GM12892 (cell line): ENCODE measurements at places on chromosomes 6 and 20.

GRCh38 chr6:80967609-80968008, 784.9 kb downstream of the TENT5A start:
- DNase-seq: no peak

DNA sequence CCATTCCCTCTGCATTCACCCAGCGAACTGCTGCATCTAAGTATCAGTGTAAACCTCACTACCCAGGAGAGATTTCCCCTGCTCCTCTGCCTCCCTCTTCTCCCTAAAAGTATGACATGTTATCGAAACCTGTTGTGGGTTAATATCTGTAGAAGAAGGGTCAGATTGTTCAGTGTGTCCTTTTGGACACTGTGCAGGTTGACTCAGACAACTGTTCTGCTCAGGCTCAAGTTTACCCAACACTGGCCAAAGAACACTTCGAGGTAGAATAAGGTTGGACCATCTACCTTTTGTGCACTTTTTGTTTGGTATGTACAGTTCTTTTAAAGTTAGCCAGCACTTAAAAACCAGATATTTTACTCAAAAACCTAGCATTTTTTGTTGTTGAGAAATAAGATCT, 4.6 kb downstream of the NT5DC1 start:
- DNase-seq: no peak

DNA sequence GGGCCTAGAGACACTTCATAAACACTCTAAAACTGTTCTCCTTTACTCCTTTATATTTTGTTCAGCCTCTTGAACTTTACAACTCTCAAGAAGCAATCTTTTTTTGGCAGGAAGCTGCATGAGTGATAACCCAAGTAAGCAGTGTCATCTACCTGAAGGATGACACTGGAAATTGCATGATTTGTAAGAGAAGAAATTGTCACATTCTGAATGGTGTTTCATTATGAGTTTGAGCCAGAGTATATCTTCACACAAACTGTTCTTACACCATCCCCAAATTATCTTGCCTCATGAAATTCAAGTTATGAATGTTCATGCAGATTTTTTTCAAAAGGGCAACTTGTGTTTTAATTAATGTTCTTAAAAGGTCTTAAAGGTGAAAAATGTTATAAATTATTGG, 799.3 kb downstream of the TBC1D32 start:
- DNase-seq: no peak

DNA sequence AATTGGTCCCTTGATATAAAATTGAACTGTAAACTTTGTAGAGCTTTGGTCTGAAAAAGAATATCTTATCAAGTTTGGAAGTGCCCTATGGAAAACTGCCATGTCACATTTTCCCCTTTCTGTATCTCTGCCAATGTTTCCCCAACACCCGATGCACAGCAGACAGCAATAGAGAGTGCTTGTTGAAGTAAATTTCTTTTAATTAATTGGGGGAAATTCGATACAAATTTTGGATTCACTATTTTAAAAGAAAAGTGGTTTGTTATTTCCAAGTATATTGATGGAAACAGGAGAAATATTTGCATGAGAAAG, 208.1 kb downstream of the OGFRL1 start:
- no peak for DNase-seq

DNA sequence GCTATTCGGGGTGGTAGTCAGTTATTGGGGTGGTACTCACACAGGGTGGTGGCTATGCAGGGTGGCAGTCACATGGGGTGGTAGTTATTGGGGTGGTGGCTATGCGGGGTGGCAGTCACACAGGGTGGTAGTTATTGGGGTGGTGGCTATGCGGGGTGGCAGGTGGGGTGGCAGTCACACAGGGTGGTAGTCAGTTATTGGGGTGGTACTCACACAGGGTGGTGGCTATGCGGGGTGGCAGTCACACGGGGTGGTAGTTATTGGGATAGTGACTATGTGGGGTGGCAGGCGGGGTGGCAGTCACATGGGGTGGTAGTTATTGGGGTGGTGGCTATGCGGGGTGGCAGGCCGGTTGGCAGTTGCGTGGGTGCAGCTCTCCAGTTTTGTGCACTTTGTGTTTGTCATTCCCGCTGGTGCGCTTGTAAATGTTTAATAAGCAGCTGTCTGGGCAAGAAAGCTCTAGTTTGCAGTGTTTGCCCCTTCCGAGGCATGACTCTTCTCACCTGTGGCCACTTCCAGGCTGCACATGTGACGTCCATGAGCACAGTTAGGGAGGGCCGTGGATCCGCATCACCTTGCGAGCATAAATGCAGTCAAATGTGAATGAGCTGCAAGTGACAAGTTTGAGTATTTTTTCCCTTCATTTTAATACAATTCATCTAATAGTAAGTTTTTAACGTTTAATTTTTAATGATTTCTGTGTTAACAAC, 219.0 kb upstream of the CST7 start:
- no peak for DNase-seq

DNA sequence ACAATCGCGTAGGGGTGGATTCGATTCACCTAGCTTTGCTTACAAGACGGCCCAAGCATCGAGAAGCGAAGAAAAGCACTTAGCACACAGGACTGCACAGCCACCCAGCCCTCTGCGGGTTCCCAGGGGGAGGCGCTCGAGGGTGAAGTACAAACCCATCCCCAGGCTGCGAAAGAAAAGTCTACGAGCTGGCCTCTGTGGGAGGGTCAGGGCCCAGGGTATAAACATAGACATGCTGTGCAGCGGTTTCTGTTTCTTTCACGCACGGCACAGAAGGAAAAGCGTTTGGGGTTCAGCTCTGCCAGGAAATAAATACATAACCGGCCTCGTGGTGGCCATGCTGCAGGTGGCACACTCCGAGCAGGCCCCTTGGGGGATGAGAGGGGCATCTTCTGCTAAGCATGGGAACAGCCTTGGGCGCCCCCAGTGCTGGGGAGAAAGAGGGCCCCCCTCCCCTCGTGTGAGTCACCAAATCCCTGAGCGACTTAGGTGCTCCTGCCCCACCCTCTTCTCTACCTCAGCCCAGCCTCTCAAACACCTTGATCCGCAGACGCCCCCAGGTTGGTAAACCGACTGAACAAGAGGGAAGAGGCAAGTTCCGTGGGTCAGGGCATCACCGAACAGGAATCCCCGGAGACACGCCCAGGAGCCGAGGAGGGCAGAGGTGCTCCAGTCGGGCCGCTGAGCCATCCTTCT, 91.6 kb upstream of the RIPOR2 start:
- DNase-seq: peak; percentile 76

- DNase-seq: no peak
These were observed 30.1 kb upstream of the MBOAT1 start for GRCh38 chr6:20242397-20242796.

DNA sequence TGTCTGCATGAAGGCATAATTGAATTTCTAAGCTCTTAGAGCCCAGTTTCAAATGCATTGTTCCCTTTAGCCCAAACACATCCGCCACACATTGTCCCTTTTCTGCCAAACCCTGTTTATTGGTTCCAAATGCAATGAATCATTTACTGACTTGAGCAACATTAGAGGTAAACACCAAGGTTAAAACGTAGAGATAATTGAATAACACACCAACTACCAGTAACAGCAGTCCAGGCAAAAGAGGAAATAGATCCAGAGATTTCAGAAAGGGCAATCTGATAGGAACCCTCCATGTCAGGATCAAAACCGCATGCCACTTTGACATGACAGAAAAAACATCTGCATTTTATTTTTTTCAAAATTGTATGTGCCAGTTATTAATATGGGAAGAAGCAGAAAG, 114.8 kb downstream of the PKHD1 start:
- no peak for DNase-seq

GRCh38 chr6:15524861-15525401, 137.9 kb downstream of the DTNBP1 start:
- DNase-seq: no peak

- DNase-seq: no peak
These were observed 98.9 kb upstream of the ADGRF4 start for GRCh38 chr6:47599512-47599911.

GRCh38 chr20:57409672-57410397, 18.6 kb downstream of the RBM38 start:
- no peak for DNase-seq

- DNase-seq: no peak
These were observed 622 bp upstream of the KIZ start for GRCh38 chr20:21125072-21125848.

DNA sequence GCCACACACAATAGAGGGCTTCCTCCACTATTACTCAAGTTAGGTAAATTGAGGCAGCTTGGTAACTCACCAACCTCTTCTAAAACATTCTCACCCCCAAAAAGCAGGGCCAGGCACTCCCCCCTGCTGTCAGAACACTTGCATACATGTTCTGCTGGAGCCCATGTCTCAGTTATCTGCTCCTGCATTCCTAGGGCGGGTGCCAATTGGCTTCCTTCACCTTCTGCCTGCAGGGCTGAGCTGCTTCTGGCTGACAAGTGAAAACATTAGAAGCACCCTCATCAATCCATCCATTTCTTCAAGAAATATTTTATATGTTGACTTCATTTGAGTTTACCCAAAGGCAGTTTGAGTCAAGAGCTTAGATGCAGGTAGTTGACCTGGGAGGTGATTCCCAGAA, 4.5 kb upstream of the ENTPD6 start:
- no peak for DNase-seq

DNA sequence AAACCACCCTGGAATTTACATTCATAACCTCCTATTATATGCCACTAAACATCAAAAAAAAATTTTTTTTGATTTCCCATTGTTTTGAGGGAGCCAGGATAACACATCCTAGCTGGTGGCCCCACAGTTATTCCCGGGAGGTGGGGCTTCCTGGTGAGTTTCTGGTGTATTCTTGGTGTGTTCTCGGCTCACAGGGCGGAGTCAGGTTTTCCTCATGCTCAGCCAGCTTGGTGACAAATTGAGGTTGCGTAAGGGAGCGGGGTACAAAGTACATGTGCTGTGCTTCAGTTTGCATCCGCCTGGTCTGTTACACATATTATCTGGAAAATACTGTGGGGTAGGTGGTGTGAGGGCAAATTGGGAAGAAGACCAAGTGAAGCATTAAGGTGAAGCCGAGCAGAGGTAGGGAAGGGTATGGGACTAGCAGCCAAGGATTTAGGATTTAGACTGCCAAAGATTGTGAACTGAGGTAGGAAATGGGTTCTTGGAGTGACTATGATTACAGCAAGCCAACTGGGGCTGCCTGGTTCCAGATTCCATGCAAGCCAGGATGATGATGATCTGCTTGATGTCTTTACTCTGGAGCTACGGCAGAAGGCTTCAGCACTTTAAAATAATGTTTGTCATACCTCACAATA, 46.2 kb upstream of the EEF1A1 start:
- DNase-seq: no peak

DNA sequence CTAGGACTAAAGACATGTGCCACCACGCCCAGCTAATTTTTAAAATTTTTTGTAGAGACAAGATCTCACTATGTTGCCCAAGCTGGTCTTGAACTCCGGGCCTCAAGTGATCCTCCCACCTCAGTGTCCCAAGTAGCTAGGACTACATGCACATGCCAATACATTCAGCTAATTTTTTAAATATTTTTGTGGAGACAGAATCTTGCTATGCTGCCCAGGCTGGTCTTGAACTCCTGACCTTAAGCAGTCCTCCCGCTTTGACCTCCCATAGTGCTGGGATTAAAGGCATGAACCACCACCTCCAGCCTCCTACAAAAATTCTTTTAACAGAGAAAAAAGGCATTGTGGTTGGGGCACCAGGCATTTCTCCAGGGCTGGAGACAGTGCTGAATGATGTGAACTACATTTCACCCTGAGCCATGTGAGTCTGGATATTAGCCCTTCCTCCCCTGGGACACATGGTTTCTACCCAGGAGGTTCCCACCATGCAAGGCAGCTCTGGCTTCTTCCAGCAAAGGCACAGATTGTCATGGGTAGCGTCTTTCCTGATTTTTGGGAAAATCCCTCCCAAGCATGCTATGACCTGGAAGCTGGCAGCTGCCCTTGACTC, 36.3 kb upstream of the CMTR1 start:
- no peak for DNase-seq

DNA sequence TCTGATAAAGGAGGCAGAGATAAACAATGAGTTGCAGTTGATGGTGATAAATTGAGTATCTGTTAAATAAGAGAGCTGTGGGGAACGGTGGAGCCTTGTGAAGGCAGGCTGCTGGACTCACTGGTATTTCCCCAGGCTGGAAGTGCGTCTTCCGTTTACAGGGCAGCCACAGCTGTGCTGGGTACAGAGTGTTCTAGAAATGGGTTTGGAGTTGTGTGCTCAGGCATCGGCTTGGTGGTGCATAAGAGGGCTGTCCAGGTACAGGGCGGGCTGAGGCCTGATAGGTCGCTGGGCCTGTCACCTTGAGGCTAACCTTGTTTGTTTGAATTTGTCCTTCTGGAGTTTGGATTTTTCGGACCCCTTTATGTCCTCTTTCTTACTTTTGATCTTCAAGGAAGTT, 39.3 kb downstream of the ARID1B start:
- DNase-seq: no peak

DNA sequence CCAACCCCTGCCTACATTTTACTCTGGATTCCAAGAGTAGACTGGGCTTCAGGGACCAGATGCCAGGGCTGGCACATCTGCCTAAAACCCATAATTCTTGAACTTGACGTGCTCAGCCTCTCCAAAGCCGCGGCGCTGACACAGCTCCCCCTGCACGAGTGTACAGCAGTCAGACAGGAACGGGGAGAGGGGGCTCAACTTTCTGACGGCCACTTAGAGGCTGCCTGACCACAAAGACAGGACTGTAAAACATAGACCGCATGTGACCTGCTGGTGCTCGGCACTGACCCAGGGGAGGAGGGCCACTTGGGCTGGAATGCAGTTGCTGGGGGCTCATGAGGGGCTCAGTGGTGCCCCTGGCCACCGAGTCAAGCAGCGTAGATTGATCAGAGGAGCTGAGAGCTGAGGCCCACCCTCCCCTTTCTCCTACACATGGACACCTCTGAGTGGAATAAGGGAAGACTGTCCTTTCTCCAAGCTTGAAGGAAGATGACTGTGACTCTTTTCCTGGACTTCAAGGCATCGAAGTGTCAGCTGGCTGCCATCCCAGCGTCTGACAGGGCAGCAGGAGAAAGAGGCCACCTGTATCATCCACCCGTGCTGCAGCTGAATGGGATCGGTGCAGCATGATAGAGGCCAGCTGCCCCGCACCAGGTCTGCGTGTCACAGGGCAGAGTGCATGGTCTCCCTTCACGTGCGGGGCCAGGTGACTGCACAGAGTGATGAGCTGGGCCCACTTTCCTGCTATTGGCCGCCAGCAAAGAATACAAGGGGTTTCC, 171.3 kb upstream of the AGPAT4 start:
- DNase-seq: no peak

DNA sequence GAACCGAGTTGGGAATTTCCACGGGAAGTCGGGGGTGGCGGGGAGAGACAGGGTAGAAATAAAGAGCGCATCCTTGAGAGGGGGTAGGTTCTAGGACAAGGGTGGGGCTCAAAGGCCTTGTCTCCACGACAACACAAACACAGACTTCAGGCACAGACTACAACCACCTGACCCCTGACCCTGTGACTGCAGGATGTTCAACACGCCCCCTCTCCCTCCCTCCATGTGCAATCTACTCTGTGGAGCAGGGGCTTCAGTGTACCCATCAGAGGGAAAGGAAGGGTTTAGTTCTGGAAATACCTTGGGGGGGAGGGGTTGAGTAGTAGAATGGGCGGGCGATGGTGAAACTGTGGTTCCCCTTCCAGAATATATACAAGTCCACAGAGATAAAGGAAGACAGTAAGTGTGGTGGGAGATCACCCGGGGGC, 651 bp upstream of the TAPBP start:
- peak; percentile 45 for DNase-seq
